ENCODE measurements at places on chromosomes 1 and 21. TPM values are rescaled to one million over a fixed set of nuclear protein-coding genes. Genes with fewer than 3 reads are reported as not detected.

GRCh38 chr1:11657654-11658053 is 3.0 kb downstream of the FBXO44 start:
- H3K36me3 ChIP-seq = peaks cover 2% of the 10 kb centered on the region
- no peak overlapping the region for H3K27ac ChIP-seq
- H3K4me1 ChIP-seq = peaks cover 5% of the 10 kb centered on the region
- no peaks in the 10 kb centered on the region for H3K27me3 ChIP-seq

- H3K27me3 ChIP-seq = no peaks in the 10 kb centered on the region
- H3K36me3 ChIP-seq = no peaks in the 10 kb centered on the region
- peaks cover 70% of the 10 kb centered on the region for H3K4me1 ChIP-seq
- peak; percentile 80 for DNase-seq
- peak overlapping the region; percentile 69 for H3K27ac ChIP-seq
Measured at GRCh38 chr1:203172184-203173010, 3.2 kb downstream of the MYBPH start.

GRCh38 chr1:212981571-212982328 is 31.4 kb downstream of the VASH2 start:
- no peaks in the 10 kb centered on the region for H3K4me1 ChIP-seq
- no peaks in the 10 kb centered on the region for H3K27me3 ChIP-seq
- H3K27ac ChIP-seq = no peak overlapping the region
- H3K4me3 ChIP-seq = no peak overlapping the region

- no peaks in the 10 kb centered on the region for H3K27me3 ChIP-seq
- no peaks in the 10 kb centered on the region for H3K36me3 ChIP-seq
Measured at GRCh38 chr1:26384076-26384475, 11.5 kb upstream of the ZNF683 start.

DNA sequence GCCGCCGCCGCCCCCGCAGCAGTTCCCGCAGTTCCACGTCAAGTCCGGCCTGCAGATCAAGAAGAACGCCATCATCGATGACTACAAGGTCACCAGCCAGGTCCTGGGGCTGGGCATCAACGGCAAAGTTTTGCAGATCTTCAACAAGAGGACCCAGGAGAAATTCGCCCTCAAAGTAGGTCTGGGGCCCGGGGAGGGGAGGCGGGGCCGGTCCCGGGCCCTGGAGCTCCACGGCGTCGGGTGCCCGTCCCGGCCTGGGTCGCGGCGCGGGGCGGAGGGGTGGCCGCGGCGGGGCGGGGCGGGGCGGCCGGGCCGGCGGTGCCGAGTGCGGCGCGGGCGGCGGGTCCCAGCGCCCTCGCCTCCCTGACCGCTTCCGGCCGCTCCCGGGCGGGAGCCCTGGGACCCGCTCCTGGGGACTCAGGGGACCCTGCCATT is 646 bp downstream of the MAPKAPK2 start:
- H3K27ac ChIP-seq = peak overlapping the region; percentile 70
- H3K27me3 ChIP-seq = no peaks in the 10 kb centered on the region
- H3K36me3 ChIP-seq = no peaks in the 10 kb centered on the region
- H3K4me1 ChIP-seq = peaks cover 54% of the 10 kb centered on the region

Gene ADCY10
- total RNA-seq = 1.3 TPM

Gene KCNA2
- 0.11 TPM for total RNA-seq

DNA sequence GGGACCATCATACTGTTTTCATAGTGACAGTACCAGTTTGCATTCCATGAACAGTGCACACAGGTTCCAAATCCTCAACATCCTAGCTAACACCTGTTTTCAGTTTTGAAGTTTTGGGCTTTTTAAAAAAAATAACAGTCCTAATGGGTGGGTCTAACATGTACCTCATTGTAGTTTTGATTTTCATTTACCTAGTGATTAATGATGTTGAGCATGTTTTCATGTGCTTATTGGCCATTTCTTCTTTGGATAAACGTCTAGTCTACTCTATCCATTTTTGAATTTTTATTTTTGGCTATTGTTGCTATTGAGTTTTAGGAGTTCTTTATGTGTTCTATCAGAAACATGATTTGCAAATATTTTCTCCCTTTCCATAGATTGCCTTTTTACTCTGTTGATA is 3.4 kb downstream of the GBP6 start:
- no peaks in the 10 kb centered on the region for H3K27me3 ChIP-seq
- DNase-seq = no peak
- H3K36me3 ChIP-seq = no peaks in the 10 kb centered on the region
- H3K4me1 ChIP-seq = no peaks in the 10 kb centered on the region
- no peak overlapping the region for H3K27ac ChIP-seq
- H3K4me3 ChIP-seq = no peak overlapping the region

DNA sequence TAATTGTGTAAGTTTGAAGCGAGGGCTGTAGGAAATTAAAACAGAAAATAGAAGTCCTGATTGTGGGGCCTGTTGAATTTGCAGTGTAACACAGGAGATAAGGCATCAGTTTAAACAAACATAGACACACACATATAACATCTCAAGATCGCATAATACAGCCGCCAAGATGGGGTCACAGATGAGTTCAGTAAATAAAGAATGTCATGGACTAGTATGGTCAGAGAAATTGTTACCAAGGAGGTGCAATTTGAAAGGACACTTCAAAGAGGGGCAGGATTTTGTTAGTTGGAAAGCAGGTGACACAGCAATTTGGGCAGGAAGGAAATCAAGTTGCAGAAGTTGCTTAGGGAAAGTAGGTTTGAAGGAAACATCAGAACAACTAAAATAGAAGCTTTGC is 450.0 kb downstream of the USP25 start:
- H3K36me3 ChIP-seq = no peaks in the 10 kb centered on the region
- no peaks in the 10 kb centered on the region for H3K27me3 ChIP-seq
- H3K27ac ChIP-seq = peak overlapping the region; percentile 67
- no peak overlapping the region for H3K4me3 ChIP-seq

DNA sequence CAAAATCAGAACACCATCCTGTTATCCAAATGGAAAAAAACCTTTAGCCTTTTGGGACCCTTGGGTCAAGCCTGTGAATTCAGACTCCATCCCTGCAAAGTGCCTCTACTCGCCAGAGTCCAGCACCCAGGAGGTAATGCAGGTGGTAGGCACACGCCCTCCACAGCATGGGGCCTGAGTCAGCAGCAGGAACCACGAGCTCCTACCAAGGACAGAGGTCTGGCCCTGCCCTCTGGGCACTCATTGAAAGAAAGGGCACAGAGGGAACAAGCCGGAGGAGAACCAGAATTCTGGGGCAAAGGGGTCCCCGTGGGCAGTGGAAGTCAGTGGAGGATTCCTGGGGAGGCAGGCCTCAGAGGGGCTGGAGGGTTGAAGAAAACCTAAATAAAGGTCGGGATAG is 438.1 kb downstream of the NPHP4 start:
- DNase-seq = no peak
- H3K27me3 ChIP-seq = no peaks in the 10 kb centered on the region
- H3K36me3 ChIP-seq = no peaks in the 10 kb centered on the region
- no peak overlapping the region for H3K4me3 ChIP-seq
- H3K4me1 ChIP-seq = no peaks in the 10 kb centered on the region

GRCh38 chr1:167268347-167268787 is 47.7 kb downstream of the POU2F1 start:
- no peak overlapping the region for H3K4me3 ChIP-seq
- H3K36me3 ChIP-seq = no peaks in the 10 kb centered on the region
- no peak overlapping the region for H3K27ac ChIP-seq
- no peaks in the 10 kb centered on the region for H3K27me3 ChIP-seq

GRCh38 chr1:202164271-202165037 is 4.1 kb upstream of the PTPN7 start:
- no peak overlapping the region for H3K4me3 ChIP-seq
- H3K27me3 ChIP-seq = no peaks in the 10 kb centered on the region
- H3K4me1 ChIP-seq = peaks cover 7% of the 10 kb centered on the region
- H3K36me3 ChIP-seq = no peaks in the 10 kb centered on the region
- H3K27ac ChIP-seq = no peak overlapping the region
- no peak for DNase-seq

GRCh38 chr1:53681977-53682685 is 56.8 kb downstream of the GLIS1 start:
- peaks cover 17% of the 10 kb centered on the region for H3K4me1 ChIP-seq
- H3K27me3 ChIP-seq = no peaks in the 10 kb centered on the region
- peak; percentile 66 for DNase-seq
- no peak overlapping the region for H3K27ac ChIP-seq

GRCh38 chr1:52554267-52554640 is 1.4 kb upstream of the TUT4 start:
- DNase-seq = no peak
- no peaks in the 10 kb centered on the region for H3K36me3 ChIP-seq
- H3K27me3 ChIP-seq = no peaks in the 10 kb centered on the region
- H3K4me1 ChIP-seq = peaks cover 23% of the 10 kb centered on the region
- no peak overlapping the region for H3K27ac ChIP-seq

DNA sequence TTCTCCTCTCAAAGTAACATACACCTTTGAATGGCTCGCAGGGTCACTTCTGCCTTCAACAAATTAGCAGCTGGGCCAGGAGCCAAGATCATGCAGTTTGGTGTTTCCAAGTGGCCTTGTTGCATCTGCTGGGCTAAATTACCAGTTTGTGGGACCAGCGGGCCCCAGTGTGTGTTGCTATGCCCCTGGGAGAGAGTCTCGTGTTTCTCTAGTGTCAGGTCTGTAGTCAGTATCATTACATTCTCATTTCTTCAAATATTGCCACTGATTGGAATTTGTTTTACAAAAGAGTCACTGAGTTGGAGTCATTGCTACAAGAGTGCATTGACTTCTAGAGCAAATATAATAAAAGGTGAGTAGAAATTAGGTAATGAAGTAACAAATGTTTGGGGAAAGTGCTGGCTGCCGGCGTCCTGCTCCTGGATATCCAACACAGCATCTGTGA is 35.5 kb downstream of the RHOU start:
- no peaks in the 10 kb centered on the region for H3K27me3 ChIP-seq
- peaks cover 2% of the 10 kb centered on the region for H3K4me1 ChIP-seq
- no peak overlapping the region for H3K4me3 ChIP-seq
- no peak overlapping the region for H3K27ac ChIP-seq
- H3K36me3 ChIP-seq = no peaks in the 10 kb centered on the region

Gene SH2D5
- total RNA-seq = 2.8 TPM

DNA sequence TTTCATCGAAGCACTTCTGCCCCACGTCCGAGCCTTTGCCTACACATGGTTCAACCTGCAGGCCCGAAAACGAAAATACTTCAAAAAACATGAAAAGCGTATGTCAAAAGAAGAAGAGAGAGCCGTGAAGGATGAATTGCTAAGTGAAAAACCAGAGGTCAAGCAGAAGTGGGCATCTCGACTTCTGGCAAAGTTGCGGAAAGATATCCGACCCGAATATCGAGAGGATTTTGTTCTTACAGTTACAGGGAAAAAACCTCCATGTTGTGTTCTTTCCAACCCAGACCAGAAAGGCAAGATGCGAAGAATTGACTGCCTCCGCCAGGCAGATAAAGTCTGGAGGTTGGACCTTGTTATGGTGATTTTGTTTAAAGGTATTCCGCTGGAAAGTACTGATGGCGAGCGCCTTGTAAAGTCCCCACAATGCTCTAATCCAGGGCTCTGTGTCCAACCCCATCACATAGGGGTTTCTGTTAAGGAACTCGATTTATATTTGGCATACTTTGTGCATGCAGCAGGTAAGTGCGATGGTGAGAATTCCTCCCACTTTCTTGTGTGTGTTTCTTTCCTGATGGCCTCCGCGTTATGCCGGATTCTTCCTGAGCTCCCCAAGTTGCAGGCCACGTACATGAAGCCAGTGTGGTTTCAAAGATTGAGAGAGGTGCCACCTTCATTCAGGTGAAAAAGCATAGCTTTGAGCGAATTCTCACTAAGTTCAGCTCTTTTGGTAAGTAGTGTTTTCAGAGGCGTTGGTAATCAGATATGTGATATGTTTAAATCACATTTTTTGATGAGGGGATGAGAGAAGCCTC is 6.0 kb downstream of the NFIA start:
- H3K27me3 ChIP-seq = no peaks in the 10 kb centered on the region
- H3K27ac ChIP-seq = no peak overlapping the region
- no peaks in the 10 kb centered on the region for H3K36me3 ChIP-seq

DNA sequence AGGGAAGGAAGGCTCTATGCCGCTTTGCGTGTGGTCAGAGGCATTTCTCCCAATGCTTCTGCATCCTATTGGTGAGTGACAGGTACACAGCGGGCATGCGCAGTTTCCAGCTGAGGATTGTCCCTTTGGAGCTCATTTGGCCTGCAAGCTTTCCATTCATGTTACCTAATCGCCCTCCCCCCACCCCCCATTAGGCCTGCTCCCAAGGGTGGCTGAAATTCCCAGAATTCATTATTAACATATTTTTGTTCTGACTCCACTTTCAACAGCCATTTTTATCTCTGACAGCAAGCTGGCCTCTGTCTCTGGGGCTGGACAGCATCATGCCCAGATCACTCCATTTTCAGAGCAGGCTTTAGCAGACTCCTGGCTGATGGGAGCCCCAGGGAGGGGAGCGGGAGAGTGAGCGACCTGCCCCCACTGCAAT is 25.6 kb downstream of the MIS18A start:
- no peak overlapping the region for H3K27ac ChIP-seq
- no peak for DNase-seq
- H3K36me3 ChIP-seq = no peaks in the 10 kb centered on the region
- H3K27me3 ChIP-seq = no peaks in the 10 kb centered on the region

- H3K27me3 ChIP-seq = no peaks in the 10 kb centered on the region
- H3K4me1 ChIP-seq = peaks cover 33% of the 10 kb centered on the region
- peaks cover 2% of the 10 kb centered on the region for H3K36me3 ChIP-seq
- no peak overlapping the region for H3K4me3 ChIP-seq
Measured at GRCh38 chr21:33202464-33203363, 27.0 kb upstream of the IFNAR2 start.

DNA sequence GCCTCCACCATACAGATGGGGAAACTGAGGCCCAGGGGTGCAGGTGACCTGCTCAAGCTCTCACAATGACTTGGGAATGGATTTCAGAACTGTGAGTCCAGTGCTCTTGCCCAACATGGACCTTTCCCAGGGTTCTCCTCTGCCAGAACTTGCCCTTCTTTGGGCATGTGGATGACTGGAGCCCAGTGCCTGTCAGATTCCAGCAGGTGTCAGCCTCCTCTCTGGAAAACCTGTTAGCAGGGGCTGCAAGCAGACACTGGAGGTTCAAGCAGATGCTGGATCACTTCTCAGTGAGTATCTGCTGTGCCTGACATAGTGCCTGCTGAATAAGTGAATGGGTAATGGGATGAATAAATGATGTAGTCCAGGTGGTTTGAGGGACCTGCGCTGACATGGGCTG is 314.2 kb upstream of the POU3F1 start:
- DNase-seq = no peak
- no peak overlapping the region for H3K4me3 ChIP-seq
- no peaks in the 10 kb centered on the region for H3K4me1 ChIP-seq

DNA sequence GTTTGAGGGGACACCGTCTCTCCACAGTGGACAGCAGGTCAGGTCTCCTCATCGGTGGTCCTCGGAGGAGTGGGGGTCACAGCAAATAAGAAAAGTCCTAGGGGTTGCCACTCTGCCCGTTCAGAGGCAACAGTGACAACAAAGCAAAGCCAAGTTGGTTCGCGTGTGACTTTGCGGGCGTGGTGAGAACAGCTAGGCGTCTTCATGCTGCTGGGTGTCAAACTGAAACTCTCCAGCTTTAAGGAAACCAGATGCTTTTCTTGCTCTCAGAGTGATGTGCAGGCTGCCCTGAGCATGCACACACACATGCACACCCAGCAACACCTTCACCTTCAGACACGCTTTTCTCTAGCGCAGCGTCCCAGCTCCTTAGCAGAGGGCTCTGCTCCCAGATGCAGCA is 70.1 kb upstream of the ARHGEF16 start:
- DNase-seq = no peak
- no peak overlapping the region for H3K27ac ChIP-seq
- no peaks in the 10 kb centered on the region for H3K27me3 ChIP-seq
- no peaks in the 10 kb centered on the region for H3K4me1 ChIP-seq

- H3K4me1 ChIP-seq = no peaks in the 10 kb centered on the region
- no peaks in the 10 kb centered on the region for H3K27me3 ChIP-seq
- H3K4me3 ChIP-seq = no peak overlapping the region
- no peak overlapping the region for H3K27ac ChIP-seq
- no peak for DNase-seq
- H3K36me3 ChIP-seq = no peaks in the 10 kb centered on the region
Measured at GRCh38 chr1:220241072-220241663, 31.1 kb downstream of the RAB3GAP2 start.

Data from Caco-2 (cell line).